ENCODE measurements at places on chromosomes 11 and 22. TPM values are rescaled to one million over a fixed set of nuclear protein-coding genes. Genes with fewer than 3 reads are reported as not detected.

FOLH1 gene
- not detected for total RNA-seq

- no peak for DNase-seq
These were observed 29.7 kb upstream of the B3GAT1 start for GRCh38 chr11:134441706-134442105.

LMF2 gene
- total RNA-seq, result 49.4 TPM

SEC14L2 gene
- total RNA-seq, result 13.8 TPM

DNA sequence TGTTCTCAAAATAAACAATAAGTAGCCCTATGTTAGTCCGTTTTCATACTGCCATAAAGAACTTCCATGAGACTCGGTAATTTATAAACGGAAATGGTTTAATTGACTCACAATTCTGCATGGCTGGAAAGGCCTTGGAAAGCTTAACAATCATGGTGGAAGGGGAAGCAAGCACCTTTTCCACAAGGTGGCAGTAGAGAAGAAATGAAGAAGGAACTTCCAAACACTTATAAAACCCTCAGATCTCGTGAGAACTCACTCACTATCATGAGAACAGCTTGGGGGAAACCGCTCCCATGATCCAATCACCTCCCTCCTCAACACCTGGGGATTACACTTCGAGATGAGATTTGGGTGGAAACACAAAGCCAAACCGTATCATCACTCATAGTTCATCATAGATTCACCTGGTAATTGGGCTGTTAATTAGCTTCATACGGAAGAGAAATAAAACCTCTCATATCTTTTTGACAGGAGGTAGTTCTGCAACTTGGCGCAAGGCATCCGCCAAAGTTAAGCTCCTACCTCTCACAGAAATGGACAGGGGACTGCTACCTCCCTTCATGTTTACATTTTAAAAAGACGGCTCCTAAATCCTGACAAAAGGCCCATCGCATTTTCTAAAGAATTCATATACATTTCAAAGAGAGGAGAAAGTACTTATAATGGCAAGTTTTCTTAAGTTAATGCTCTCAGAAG lies 49.0 kb downstream of the MUC15 start:
- no peak for DNase-seq

DNA sequence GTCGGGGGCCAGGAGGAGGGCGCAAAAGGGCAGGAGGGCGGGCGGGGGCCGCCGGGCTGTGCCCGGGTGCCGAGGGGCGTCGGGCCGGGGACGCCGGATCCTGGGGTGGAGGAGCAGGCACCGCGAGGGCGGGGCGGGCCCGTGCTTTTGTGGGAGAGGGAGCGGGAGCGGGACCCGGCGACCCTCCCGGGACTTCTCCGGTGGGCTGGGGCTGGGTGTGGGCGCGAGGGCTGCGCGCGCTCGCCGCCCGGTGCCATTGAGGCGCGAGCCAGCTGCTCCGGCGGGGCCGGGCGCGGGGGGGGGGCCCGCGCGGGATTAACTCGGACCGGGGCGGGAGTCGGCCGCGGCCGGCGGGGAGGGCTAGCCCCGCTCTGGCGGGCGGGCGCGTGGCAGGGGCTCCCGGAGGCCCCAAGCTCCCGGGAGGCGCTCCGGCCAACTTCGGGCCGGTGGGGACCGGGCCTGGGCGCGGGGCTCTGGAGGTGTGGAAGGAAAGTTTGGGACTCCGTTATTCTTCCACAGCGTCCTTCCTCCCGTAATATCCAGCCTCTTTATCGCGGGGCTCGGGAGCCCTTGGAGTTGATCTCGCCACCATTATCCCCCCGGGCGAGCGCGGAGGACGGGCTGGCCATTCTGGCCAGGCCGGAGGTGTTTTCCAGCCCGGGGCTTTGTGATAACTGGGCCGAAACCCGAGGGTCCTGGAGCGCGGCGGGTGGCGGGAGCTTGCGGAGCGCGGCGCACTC lies 936 bp downstream of the CECR2 start:
- DNase-seq, result no peak

- DNase-seq, result no peak
These were observed 3.5 kb downstream of the ARRB1 start for GRCh38 chr11:75347781-75348566.

DNA sequence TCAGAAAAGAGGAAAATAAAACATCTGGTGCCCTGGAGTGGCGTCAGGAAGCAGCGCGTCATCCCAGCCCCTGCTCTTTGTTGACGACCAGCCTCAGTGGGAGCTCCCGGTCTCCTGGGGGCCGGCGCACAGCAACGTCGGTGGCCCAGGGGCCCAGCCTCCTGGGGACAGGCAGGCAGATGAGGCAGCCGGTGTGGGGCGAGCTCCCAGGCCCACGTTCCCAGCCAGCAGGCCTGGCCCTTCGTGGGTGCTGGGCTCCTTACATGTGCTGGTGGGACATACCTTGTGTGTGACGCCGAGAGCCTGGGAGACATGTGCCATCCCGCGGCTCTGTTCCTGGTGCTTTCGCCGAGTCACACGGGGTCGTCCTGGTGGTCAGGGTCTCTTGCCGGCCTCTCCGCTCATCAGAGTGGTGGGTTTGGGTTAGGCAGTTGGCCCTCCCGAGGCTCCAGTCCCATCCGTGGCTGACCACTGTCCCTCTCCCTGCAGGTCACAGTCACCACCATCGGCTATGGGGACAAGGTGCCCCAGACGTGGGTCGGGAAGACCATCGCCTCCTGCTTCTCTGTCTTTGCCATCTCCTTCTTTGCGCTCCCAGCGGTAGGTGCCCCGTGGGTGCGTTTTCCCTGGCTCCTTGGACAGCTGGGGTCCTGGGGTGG lies 116.7 kb downstream of the KCNQ1OT1 start:
- DNase-seq, result peak; percentile 3

DNA sequence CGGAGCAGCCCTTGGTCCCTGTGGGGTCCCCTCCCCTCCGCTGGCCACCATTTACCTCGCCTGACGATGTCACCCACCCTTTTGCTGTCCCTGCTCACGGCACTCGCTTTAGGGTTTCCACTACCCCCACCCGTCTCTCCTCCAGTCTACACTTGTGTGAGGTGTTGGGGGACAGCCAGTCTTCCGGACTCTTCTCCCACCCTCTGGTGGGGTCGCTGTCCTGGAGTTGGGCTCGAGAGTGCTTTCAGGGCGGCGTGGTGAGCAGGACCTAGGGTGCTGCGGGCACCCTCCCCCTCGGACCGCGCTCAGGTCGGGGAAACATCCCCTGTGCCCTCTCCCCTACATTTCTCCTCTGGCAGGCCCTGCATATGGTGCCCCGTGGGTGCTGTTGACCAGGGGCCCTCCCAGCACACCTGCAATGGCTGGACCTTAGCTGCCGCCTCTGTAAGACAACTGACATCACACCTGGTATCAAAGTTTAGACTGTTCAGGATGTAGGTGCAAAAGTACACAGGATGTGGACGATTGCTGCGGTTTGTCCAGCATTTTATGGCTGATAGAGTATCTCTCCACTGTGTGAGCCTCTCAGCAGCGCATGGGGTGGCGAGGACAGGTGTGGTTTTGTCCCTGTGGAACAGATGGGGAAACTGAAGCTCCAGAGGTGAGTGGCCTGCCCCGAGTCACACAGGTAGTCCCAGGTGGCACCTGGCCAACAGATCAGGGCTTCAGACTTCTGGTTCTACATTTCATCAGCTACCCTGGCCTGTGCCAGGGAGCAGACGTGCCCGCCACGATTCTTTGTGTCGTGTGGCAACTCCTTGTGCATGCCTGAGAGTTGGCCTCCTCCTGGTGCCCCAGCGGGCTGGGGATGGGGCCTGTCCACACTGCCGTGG lies 1.2 kb downstream of the GRK2 start:
- peak; percentile 39 for DNase-seq

Data from activated CD4-positive, alpha-beta T cell treated with anti-CD3 and anti-CD28 coated beads for 36 hours (primary cell).